ENCODE measurements at places on chromosomes 6 and 20.

- DNase-seq: no peak
These were observed 40.7 kb downstream of the ZNF451 start for GRCh38 chr6:57130661-57131177.

GRCh38 chr20:8492173-8492572, 360.1 kb downstream of the PLCB1 start:
- no peak for DNase-seq

- no peak for DNase-seq
These were observed 9.2 kb upstream of the GUCA1A start for GRCh38 chr6:42163981-42164380.

DNA sequence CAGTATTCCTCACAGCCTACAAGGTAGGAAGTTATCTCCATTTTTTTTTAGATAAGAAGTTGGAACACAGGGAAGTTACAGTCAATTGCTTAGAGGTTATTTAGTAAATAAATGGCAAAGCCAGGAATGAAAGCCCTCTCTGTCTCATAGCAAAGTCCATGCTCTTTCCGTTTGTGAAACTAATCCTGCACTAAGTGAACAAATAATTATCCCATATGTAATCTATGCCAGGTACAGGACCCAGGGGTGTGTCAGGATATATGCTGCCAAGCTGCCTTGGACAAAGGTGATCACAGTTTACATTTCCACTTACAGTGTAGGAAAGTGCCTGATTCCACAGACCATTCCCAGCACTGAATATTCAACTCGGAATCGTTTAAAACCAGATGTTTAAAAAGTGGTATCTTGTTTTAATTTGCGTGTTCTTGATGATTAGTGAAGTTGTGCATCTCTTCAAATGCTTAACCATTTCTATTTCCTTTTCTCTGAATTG, 13.6 kb upstream of the GMDS start:
- DNase-seq: no peak

- DNase-seq: no peak
These were observed 162.6 kb upstream of the THBS2 start for GRCh38 chr6:169416249-169416648.

DNA sequence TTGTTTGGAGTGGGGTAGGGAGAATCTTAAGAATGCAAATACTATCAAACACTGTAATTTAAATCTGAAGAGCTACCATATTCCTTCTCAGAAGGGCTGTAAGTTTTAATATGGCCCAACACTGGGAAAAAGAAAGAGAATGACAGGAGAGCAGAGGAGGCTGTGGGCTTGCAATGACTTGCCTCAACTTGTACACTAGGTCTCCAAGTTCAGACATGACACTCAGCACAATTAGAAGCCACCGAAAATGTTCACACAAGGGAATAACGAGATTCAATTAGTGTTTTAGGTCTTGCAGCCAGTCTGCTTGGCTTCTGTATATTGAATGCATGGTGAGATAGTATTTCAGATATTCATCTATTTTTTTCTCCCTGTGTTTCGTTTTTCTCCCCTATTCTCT, 89.4 kb downstream of the HS3ST5 start:
- no peak for DNase-seq

DNA sequence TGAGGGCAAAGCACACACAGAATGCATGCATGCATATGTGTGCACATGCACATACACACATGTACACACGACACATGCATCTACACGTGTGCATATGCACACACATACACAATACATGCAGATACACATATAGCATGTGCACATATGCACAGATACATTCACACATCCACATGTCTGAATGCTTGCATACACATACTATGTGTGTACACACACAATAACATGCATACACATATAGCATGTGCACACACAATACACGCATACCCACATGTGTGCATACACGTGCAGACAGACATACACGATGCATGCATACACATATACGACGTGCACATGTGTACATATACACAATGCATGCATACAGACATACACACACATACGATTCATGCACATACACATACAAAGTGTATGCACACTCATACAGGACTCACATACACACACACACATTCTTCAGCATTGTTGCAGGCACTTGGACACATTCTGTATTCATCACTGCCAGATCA, 24.2 kb upstream of the IRF4 start:
- DNase-seq: no peak

Data from stimulated activated CD8-positive, alpha-beta memory T cell treated with anti-CD3 and anti-CD28 coated beads, Interleukin-12 subunit alpha, Interleukin-12 subunit beta, amount 100 ng/mL, for 1 hour (primary cell).